Activated naive CD8-positive, alpha-beta T cell treated with anti-CD3 and anti-CD28 coated beads for 36 hours (primary cell): ENCODE measurements at places on chromosomes 2 and 18.

- no peak for DNase-seq
Measured at GRCh38 chr2:39504790-39505335, 67.8 kb upstream of the MAP4K3 start.

DNA sequence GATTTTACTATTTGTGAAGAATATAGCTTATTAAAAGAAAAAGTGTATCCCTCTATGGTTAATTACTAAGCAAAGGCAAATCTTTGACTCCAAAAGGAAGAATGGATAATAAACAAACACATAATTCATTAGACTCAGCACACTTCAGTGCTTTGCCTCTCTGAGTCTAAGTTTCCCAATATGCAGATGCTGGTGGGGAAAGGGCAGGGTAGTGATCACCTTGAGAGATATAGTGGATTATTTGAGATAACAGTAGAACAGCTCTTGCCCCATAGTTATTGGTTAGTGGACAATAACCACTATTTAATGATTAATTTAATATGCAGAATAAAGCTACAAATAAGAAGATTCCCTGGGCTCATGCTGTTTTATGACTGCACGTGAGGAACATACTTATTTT, 98.2 kb upstream of the SLC8A1 start:
- DNase-seq, result no peak

GRCh38 chr18:23878336-23878900, 136.1 kb upstream of the TTC39C start:
- no peak for DNase-seq

DNA sequence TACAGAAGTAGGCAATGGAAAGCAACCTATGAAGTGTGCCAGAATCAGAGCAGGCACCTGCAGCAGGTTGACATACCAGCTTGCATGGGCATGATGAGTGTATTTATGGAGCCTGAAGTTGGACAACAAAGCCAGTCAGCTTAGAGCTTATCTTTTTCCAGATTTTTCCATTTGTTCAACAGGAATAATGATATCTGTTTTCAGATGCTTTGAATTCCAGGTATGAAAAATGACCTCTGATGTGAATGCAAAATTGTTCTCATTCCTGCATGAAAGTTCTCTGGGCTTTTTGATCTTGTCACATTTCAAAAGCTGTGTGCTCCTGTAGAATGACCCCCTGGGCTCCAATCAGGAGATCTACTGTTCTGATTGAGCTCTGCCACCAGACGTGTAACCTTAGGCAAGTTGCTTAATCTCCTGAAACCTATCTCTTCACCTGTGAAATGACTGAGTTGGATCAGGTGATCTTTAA, 38.2 kb upstream of the VIT start:
- no peak for DNase-seq

DNA sequence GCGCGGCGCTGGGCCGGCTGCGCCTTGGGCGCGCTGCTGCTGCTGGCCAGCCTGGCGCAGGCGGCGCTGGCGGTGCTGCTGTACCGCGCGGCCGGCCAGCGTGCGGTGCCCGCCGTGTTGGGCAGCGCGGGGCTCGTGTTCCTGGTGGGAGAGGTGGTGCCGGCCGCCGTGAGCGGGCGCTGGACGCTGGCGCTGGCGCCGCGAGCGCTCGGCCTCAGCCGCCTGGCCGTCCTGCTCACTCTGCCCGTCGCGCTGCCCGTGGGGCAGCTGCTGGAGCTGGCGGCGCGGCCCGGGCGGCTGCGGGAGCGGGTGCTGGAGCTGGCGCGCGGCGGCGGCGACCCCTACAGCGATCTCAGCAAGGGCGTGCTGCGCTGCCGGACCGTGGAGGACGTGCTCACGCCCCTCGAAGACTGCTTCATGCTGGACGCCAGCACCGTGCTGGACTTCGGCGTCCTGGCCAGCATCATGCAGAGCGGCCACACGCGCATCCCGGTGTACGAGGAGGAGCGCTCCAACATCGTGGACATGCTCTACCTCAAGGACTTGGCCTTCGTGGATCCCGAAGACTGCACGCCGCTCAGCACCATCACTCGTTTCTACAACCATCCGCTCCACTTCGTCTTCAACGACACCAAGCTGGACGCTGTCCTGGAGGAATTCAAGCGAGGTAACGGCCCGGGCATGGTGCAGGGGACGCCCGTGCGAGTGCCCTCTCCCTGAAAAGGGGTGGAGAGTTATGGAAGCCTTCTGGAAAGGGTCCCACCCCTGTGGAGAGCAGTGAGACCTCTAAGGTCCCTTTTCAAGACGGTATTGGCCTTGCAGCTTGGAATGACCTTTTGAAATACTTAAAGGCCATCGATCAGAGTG, 1.0 kb downstream of the CNNM3 start:
- no peak for DNase-seq

GRCh38 chr2:32711219-32711618, 83.4 kb downstream of the TTC27 start:
- DNase-seq, result no peak

- DNase-seq, result no peak
Measured at GRCh38 chr2:236367506-236368289, 103.5 kb upstream of the ASB18 start.

DNA sequence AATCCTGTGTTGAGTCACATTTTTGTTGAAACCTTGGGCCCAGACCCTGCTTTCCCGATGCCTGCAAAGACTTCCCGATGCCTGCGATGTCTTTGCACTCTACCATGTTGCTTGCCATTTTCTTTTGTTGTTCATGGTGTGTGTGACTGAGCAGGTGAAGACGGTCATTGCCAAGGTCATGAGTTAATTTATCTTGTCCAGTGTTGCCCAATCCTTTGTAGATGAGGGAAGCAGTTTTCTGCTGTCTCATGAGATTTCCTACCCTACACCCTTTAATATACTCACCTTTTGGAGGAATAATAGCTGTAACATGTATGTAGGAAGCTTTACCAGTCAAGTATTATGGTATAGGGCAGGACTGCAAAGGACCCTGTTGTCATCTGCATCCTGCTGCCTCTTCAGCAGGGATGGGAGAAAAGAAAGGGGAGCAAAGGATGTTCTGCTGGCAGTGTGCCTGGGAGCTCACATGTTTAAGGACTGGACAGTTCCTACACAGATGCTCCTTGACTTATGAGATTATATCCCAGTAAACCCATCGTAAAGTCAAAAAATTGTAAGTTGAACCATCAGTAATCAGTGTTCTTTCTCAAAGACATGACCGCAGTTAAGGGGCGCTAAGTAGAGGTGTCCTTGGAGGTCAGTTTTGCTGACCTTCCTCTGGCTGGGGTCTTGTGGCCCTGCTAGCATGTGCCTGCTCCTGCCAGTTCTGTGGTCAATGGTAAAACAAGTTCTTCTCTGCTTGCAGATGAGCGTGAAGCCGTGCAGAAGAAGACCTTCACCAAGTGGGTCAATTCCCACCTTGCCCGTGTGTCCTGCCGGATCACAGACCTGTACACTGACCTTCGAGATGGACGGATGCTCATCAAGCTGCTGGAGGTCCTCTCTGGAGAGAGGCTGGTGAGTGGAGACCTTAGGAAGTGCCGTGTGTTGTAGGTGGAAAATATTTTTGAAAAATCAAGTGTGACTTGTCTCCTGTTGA, 124.8 kb upstream of the EML6 start:
- DNase-seq, result no peak

- DNase-seq, result no peak
Measured at GRCh38 chr2:173145454-173145853, 69.8 kb downstream of the MAP3K20 start.

DNA sequence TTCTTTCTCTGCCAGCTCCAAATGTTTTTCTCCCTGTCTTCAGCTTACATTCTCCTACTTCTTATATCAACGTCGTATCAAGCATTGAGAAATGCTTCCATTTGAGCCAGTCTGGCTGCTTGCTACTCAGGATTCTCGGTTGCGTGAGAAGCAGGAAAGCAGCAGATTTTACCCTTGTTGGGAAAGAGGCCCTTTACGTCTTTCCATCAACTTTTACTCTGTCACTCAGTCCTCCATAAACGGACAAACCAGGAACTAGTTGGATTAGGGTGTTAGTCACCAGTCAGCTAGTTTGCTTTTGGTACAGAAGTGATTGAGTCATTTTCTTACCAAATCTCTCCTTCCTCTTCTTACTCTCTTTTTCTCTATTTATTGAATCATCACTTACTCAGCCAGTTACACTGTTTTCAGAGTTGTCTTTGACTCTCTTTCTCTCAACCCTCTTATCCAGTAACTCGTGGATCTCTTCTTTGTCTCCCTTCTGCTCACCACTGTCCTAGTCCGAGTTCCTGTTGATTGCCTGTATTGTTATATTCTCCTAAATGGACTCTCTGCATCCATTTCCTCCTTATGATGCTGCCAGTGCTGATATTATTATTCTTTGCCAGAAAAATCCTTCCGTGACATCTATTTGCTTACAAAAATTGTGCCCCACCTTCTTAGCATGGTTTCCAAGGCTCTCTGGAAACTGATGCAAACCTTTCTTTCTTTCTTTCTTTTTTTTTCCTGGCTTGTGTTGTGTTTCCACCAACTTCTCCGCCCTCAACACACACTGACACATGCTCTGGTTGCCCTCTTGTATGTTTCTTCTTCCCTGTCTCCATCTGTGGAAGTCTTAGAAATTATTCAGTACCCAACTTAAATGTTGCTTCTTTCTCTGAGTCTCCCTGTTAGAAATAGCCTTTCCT, 61.5 kb downstream of the VRK2 start:
- no peak for DNase-seq

DNA sequence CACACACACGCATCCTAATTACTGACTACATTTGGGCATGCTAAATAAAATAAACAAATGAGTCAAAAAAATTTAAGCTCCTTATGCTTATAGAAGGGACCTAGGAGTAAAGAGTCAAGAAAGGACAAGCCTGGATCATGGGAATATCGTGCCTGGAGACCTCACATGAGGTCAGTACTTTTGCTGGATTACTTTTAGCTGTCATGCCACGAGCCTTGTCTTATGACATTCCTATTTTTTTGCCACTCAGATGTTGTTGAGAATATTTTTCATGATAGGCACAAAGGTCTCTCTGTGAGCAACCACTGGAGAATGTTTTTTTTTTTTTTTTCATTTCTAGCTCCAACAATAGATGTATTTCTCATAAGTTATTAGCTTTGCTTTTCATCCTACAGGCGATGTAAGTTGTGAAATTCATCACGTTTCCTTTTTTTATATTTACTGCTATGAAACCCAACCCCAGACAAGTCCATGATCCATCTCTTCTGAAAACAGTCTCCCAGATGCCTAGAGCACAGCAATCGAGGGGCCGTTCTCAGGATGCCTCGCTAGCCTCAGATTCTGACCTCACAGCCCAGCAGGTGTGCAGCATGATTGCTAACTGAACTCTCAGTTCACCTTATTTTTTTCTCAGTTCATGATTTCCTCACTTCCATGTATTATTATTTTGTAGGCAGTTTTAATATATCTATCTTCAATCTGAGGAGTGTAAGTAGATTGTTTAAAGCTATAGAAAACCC, 464.5 kb downstream of the IRS1 start:
- DNase-seq, result no peak

DNA sequence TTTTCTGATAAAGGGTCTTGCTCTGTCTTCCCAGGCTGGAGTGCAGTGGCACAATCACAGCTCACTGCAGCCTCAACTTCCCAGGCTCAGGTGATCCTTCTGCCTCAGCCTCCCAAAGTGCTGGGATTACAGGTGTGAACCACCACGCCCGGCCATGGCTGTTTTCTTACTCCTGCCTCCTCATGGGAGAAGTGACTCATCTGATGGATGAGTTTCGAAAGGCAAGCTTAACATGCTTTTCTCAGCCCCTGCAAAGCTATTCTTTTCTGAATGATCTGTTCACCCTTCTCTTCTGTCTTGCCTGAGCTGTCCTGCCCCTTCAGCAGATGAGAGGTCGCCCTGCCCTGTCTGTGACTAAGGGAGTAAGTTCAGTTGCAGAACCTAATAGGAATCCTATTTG, 929 bp upstream of the CREG2 start:
- DNase-seq, result no peak

DNA sequence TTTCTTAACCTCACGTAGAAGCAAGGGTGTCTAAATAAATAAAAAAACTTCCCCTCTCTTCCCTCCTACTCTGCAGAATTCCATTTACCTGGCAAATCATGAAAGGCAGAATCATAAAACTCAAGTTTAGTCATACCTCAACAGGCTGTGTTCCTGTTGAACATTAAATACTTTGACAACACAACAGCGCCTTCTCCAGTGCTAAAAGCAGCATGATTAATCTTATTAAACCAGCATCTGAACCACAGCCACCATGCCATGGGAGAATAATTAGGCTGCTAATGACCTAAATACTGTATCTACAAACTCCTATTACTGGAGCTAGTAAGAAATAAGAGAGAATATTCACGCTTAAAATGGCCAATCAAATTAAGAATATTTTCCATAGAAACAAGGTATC, 68.1 kb downstream of the CDH2 start:
- DNase-seq, result no peak
